GM19239 (cell line): ENCODE measurements at places on chromosomes 7 and 10.

DNA sequence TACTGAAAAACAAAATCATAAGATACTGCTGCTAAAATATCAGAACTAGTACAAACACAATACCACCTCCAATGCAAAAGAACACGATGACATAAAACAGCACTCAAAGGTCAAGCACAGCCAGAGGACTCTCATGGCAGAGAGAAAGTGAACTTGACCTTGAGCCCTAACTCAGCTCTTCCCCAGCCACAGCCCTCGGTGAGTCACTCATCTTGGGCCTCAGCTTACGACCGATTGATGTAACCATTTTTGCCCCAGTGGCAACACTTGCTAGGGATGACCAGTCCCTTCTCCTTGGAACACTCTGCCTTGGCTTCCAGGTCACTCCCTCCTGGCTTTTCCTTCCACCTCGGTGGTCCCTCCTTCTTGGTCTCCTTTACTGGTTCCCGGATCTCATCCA lies 77.8 kb downstream of the JAZF1 start:
- no peak for DNase-seq

- no peak for DNase-seq
Measured at GRCh38 chr10:34864149-34865067, 49.3 kb upstream of the PARD3 start.

DNA sequence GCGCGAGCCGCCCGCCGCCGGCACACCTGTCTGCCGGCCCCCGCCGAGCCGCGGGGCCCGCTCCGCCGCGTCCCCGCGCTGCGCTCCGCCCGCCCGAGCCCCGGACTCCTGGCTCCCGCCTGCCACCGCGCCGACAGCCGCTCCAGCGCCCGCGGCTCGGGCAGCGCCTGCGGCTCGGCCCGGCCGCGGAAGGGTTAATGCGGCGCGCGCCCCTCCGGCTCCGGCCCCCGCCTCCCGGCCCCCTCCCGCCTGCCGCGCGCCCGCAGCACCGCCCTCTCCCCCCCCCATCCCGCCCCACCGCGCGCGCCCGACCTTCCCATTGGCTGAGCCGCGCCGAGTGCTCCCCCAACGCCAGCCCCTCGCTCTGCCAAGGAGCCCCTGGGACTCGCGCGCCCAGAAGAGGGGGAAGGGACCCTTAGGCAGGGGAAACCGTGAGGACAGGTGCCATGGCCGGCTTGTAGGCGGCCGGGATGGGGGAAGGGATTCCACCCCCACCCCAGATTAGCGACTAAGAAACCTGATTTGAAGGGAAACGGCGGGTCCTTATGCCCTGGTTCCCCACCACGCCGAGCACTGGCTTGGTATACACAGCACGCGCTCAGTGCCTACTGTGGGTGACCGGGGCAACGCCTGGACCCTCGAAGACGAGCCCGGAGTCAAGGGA lies at the start of gene KCNH2:
KCNH2 (minus strand) TSS at position 196 of the 664 bp plus-strand sequence. CDS start 408 bp downstream, outside the sequence.
- DNase-seq = no peak

- DNase-seq = no peak
Measured at GRCh38 chr7:8433477-8434289, at the start of gene NXPH1. TSS of gene NXPH1 (plus strand) at chr7:8433609.

GRCh38 chr10:112687647-112688046 lies 240.6 kb downstream of the VTI1A start:
- no peak for DNase-seq

DNA sequence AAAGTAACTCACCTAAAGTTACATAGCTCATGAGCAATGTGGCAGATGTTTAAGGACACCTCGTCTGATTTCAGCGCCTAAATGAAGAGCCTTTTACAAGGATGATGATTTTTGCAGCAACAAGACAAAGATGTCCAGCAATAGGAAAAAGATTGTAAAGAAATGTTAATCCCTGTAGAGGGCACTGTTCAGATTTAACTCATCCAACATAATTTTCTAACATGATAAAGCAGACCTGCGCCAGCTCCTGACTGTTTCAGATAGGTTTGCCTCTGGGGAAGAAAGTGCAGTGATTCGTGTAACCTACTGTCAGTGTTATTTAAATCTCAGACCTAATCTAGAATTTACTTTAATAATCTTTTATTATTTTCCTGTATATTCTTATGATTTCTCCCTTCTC lies 595.2 kb downstream of the AUTS2 start:
- no peak for DNase-seq

- DNase-seq = no peak
Measured at GRCh38 chr7:121167971-121168370, 160.8 kb upstream of the WNT16 start.

DNA sequence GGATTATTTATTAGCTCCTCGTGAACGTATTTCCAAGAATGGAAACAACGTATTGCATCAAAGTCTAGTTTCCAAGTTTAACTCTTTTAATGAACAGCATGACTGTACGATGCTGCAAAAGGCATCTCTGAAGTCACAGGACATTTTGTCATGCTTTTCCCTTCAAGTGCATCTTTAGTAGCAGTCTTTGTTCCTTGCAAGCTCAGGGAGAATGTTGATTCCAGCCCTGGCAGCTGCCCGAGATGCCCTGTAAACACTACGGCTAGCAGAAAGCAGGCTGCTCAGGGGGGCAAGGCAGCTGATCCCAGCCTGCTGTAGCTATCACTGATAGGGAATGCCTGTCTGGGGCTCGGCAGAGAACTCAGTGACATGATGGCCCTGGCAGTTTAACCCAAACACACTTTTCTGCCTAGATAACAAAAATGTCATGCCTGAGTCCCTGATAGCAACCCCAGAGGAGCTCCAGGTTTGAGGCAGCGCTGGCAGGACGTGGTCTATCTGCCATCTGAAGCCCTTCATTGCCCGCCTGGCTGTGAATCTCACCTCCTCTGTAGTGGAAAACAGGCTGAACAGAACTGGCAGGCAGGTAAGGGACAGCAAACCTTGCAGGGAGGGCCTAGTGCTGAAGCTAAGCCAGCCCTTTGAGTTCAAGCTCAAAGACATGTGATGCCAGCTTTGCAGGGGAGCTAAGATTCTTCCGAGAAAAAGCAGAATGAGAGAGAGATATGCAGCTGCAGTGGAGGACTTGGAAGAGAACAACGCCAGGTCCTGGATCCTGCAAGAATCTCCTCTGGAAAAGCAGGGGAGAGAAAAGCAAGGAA lies 264.6 kb downstream of the SNX10 start:
- no peak for DNase-seq

GRCh38 chr10:132869621-132870020 lies 72.7 kb downstream of the CFAP46 start:
- DNase-seq = no peak

DNA sequence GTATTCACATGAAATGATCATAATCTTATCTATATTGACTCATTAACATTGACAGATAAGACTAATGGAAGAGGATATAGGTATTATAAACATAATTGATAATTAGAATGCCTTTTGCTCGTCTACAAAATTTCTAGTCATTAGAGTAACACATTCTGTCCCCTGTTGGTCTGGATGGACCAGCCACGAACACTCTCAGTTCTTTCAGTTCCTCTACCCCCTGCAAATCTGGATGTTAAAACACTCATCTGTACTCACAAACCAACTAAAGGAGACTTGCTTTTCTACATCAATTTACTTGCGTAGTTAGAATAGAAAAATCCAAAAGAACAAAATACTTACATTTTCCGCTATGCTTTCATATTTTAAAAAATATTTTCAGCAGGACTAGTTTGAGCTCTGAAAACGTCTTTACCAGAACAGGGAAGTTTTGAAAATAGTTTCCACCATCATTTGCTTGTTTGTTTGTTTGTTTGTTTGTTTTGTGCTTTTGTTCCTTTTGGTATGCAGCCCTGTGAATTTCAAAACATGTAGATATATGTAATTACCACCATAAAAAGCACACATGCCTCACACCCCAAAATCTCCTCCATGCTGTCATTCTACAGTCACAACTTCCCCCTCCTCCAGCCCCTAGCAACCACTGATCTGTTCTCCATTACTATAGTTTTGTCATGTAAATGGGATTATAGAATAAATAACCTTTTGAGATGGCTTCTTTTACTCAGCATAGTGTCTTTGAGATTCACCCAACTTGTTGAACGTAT lies 103.8 kb downstream of the FZD1 start:
- no peak for DNase-seq

GRCh38 chr7:10708447-10708846 lies 265.2 kb upstream of the PHF14 start:
- DNase-seq = no peak
